ENCODE measurements at places on chromosomes 1 and 21.

DNA sequence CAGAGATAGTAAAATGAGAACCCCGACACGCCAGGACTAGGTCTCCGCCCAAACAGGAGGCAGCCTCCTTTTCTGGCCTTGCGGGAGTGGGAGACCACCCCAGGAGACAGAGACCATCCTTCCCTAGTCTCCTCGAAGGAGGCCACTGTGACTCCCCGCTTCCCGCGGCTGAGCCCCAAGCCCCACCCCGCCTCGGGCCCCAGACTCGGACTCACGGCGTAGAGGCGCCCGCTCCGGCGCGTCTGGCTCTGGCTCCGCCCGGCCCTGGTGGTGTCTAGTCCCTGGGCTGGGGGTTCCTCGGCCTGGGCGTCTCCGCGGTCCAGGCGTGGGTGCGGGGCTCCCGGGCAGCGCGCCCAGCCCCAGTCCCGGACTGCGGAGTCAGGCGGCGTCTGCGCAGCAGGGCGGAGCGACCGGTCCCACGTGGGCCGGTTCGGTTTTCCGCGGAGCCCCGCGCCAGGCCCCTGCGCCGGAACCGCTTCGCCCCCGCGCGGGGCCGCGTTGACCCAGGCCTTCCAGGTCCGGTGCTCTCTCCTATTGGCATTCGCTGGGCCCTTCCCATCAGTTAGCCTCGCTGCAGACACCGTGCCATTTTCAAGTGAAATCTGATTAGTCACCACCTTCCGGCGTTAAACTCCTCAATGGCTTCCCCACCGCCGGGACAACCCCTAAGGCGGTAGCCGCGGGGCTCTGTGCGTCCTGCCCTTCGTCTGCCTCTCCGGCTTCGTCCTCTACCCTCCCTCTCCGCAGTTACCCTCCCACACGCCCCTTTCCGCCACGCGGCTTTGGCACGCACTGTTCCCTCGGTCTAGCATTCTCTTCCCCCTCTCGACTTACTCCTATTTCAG is at the start of gene C1orf216:
TSS of gene C1orf216 (minus strand) at position 393 of the 845 bp plus-strand sequence. CDS start 2,563 bp downstream, outside the sequence.
- peak; percentile 61 for DNase-seq

- no peak for DNase-seq
Measured at GRCh38 chr21:32163386-32163785, 115.5 kb downstream of the MIS18A start.

- DNase-seq = no peak
Measured at GRCh38 chr1:205524794-205525101, 20.3 kb downstream of the CDK18 start.

- DNase-seq = no peak
Measured at GRCh38 chr1:226185141-226186036, 1.2 kb downstream of the ACBD3 start.

GRCh38 chr1:160193091-160193819 is 2.9 kb downstream of the CASQ1 start:
- DNase-seq = peak; percentile 62

DNA sequence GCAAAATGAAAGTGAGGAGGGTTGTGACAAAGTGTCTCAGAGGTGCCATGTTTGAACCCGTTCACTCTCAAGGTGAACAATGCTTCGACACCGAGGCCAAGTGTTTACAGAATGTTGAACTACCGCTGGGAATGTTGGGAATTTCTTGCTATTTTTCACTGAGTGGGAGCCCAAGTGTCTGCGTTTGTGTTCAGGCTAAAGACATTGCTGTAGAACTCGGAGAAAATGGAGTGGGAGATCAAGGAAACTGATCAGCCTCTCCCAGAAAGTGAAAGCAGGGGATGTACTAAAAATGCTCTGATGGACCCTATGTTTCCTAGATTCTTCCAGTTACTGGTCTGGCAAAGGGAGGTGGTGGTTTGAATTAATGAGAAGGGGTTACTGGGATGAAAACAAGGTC is 207.5 kb downstream of the BACH1 start:
- no peak for DNase-seq

DNA sequence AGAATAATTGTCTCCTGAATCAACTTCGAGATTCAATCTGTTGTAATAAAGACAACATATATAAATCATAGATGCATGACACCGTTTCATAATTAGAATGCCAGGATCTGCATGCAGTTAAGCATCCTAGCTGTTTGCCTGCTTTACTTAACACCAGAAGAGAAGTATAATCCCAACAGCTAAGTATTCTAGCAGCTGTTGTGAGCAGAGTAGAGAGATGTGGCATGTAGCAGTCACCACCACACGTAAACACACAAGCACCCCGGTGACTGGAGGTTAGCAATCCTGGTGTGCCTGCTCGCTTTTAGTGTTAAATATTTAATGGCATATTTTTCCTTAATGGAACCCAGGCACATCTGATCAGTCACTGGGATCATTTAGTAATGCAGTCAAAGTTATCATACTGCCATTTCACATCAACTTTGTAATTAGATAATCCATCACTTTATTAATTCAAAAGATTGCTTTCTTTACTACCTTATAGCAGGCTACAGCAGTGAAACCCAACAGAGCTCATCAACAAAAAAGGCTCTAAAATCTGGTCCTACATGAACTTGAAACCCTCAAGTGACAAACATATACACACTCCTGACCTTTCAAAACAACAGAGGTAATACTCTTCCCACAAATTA is 187.9 kb downstream of the SMYD3 start:
- DNase-seq = no peak

- peak; percentile 28 for DNase-seq
Measured at GRCh38 chr1:31745096-31745945, 18.8 kb downstream of the ADGRB2 start.

- no peak for DNase-seq
Measured at GRCh38 chr1:68142461-68142860, 89.9 kb downstream of the WLS start.

GRCh38 chr1:58583496-58583895 is 6.4 kb upstream of the TACSTD2 start:
- no peak for DNase-seq
